Activated T-helper 1 cell treated with anti-CD3 and anti-CD28 coated beads, Interleukin-12 subunit alpha, Interleukin-12 subunit beta, Interleukin-2, Interleukin-4 antibody, amounts not matched to agents 30 ng/mL and 10 ng/mL and 1 ng/mL, durations not matched to agents 14 hours and 24 hours and 36 hours (primary cell): ENCODE measurements at places on chromosomes 13 and 19.

DNA sequence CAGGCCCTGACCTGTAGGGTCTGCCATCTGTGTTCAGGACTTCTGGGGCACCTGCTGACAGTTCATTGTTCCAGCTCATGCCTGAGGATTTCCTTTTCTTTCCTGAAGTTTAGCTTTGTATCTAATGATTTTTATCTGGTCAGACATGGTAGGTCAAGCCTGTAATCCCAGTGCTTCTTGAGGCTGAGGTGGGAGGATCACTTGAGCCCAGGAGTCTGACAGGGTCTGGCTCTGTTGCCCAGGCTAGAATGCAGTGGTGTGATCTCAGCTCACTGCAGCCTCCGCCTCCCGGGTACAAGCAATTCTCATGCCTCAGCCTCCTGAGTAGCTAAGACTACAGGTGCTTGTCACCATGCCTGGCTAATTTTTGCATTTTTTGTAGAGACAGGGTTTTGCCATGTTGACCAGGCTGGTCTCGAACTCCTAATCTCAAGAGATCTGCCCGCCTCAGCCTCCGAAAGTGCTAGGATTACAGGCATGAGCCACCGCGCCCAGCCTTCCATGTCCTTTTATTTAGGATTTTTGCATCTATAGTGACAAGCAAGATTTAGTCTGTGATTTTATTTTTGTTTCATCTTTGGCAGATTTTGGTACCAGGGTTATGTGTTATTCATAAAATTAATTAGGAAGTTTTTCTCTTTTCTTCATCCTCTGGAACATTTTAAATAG lies 33.2 kb downstream of the CHST8 start:
- DNase-seq, result no peak

DNA sequence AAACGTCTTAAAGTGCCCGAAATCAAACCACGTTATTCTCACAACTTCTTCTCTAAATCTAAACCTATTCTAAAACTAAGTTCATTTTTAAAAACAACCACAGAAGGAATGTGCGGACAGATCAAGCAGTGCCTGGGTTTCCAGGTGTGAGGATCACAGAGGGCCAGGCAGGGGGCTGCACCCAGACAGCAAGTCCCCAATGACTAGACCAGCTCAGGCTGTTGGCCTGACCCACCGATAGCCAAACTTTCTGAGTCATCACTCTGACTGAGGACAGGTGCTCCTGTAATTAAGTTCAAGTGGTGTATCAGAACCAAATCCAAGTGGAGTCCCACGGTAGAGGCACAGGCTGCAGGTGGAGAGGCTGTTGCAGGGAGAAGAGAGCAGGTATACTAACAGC lies 37.6 kb upstream of the EPHX3 start:
- DNase-seq, result no peak

DNA sequence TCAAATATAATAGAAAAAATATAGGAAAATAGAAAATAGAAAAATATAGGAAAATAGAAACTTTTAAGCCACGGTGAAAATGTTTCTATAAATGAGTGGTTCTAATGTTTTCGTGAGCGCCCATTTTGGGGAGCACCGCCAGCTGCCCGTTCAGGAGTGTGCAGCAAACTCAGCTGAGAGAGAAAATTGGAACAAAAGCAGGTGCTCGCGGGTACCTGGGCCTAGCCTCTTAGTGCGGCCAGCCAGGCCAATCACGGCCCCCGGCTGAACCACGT lies 204 bp upstream of the PDX1 start:
- no peak for DNase-seq

DNA sequence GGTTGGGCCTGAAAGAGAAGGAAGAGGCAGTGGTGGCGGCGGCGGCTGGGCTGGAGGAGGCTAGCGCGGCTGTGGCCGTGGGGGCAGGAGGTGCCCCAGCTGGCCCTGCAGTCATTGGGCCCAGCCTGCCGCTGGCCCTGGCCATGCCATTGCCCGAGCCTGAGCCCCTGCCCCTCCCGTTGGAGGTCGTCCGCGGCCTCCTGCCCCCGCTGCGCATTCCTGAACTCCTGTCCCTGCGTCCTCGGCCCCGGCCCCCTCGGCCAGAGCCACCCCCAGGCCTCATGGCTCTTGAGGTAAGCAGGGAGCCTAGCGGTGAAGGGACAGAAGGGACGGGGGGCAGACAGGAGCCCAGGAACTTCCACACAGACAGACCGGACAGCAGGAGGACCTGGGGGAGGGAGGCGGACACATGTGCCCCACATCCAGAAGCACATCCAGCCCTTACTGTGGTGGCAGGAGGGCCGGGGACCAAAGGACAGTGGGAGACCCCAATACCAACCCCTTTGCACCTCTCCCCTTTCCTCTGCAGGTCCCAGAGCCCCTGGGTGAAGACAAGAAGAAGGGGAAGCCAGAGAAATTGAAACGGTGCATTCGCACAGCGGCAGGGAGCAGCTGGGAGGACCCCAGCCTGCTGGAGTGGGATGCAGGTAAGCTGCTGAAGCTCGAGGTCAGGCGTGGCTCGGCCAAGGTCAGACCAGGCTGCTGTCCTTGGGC lies 5.0 kb downstream of the RBM42 start:
- DNase-seq, result no peak

DNA sequence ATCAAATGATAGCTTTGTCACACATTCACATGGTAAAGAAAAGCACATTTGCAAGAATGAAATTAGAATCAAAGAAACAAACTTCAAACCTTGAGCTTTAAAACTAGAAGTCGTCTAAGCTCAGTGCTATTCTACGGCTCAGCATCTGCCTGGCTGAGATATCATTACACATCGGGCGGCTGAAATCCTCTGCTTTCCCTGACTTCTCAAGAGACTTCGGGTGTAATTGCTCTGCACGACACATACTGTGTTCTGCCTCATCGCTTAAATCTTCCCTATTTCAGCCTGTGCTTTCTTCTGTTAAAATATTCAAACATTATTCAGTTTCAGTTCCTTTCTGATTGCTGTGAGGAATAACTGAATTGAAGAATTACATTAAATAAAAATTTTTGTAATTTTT lies 265.3 kb downstream of the NALCN start:
- no peak for DNase-seq

GRCh38 chr13:111950697-111951096 lies 116.3 kb upstream of the SOX1 start:
- DNase-seq, result no peak

DNA sequence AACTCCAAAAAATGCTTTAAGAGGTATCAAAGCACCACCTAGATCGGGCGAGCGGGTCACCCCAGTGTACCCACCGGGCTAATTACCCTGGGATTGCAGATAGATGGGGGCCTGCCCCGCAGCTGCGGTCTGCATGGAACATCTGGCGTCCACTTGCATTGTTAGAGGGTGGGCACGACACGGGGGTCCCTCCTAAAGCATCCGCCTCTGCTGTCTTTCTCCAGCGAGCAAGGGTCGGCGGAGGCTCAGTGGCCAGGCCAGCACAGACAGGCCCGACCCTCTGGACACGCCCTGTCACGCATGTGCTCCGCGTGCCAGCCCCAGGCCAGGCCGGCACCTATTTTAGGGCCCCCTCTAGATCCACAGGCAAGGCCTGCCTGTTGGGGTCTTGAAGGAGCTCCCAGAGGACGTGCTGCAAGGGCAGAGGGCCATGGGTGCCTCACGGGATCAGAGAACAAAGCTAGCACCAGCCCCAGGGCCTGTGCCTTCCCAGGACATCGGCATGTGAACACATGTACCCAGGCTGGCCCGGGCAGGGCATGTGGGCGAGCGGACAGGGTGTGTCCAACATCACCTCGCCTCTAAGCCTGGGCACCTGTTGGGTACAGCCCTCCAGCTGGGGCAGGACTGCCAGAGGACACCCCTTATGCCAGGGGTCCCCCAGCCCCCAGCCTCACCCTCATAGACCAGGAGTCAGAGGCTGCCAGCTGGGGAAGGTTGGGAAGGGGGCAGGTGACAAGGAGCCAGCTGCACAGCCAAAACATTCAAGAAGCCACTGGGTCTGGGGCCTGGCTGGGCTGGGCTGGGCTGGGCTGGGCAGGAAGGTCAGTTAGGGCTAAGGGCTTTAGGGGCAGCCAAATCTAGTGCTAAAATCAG lies 35.6 kb upstream of the NANOS3 start:
- DNase-seq, result no peak

DNA sequence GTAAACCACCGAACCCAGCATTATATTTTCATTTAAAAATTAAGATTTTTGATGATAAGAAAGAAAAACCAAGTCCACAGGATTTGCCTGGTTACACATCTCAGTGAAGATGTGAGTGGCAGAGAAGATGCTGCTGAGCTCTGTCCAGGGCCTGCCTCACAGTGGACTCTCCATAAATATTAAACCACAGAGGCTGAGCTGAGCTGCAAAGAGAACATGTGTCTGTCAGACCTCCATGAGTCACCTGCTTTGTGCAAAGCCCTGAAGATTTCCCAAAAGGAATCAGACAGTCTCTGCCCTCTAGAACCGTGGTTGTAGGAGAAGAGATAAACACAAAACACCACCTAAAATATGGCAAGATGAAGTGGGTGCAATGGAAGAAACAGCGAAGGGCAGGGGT lies 127.2 kb upstream of the TSC22D1 start:
- no peak for DNase-seq

DNA sequence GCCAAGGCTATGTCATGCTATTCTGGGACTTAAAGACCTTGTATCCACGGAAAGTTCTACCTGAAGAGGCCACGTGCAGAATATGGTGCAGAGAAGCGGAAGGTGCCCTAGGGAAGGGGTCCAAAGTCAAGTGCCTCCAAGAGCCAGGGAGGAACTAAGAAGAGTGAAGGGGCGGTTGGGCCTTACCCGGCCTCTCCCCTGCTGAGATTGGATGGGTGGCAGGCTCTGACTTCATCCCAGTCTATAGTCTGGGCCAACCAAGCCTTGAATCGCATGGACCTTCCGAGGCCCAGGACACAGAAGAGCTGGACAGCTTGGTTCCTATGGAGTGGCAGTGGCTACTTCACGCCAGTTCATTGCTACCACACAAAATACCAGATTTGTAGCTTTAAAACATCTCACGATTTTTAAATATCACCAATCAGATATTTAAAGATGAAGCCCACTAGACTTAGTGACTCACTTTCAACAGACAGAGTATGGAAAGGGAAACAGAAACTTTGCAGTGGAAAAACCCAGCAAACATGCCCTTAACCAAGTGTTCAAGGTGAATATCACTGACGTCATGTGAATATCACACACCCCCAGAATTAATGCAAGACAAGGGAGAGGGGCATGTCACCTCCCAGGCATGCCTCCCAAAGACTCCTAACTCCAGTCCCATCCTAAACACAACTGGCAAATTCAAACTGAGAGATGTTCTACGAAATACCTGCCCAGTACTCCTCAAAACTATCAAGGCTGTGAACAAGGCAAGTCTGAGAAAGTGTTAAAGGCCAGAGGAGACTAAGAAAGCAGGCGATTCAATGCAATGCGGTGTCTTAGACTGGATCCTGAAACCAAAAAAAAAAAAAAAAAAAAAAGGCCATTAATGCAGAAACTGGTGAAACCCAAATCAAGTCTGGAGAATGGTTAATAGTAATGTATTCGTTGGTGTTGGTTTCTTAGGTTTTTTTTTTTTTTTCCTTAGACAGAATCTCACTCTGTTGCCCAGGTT lies 10.2 kb downstream of the C19orf12 start:
- no peak for DNase-seq

DNA sequence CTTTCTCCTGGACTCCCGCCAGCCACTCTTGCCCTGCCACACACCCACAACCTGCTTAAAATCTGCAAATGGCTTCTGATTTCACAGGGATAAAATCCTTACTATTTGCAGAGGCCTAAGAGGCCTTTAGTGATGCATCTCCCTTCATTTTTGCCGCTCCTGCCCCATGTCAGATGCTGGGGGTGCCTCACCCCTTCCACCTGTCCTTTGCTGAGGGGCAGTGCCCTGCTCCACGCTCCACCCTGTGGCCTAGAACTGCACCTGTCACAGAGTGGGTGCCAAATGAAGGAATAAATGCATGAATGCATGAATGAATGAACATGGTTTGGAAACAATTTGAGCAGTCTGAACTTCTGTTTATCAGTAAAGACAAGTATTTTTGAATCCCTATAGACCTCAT lies 34.1 kb upstream of the UQCRFS1 start:
- DNase-seq, result no peak

DNA sequence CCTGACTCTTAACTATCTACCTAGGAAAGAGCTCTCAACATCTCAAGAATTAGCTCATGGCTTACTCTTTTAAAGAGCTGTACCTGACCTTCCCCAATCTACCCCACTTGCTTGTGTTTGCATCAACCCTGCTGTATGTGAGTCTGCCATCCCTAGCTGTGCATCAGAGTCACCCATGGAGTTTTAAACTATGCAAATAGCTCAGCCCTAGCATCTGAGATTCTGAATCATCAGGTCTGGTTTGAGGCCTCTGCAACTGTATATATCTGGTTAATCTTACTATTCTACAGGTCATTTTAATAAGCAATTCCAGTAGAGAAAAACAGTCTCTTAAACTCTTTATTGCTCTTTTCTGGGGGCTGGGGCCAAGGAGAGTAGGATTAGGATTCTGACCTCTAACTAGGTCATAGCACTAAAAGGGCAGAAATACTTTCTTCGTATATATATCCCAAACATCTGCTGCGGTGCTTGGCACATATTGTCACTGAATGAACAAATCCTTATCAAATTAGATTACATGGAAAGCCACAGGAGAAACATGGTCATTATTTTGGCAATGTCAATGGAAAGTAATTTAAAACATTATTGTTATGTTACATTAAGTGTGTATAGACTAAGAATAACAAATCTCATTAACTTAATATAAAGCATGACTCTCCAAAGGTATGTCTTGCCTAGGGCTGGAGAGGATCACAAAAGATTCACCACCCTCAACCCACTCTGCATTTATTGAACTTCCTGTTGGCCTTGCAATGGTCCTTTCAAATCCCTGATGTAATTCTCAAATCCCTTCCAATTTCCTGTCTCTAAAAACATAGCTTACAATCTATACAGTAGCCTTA lies 232.2 kb downstream of the DACH1 start:
- DNase-seq, result no peak

GRCh38 chr19:39444598-39445195 lies 685 bp upstream of the SUPT5H start:
- DNase-seq, result no peak

- no peak for DNase-seq
These were observed 889 bp downstream of the GTF2F2 start for GRCh38 chr13:45120967-45121831.

GRCh38 chr13:47139519-47139918 lies 242.7 kb upstream of the HTR2A start:
- DNase-seq, result no peak

DNA sequence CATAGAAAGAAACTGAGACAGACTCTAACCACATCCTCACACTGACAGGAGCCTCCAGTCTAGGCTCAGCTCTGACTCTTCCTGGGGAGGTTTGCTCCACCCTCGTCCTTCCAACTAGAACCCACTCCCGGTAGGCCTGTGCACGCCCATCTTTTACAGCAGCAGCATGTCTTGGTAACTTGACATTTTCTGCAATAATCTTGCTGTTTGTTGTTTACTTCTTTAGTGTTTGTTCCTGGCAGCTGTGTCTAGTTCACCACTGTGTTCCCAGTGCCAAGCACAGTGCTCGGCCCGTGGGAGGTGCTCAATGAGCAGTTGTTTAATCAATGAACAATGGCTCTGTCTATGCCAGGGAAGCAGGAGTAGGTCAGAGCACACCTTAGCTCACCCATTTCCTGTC lies 23.1 kb upstream of the ZNF729 start:
- no peak for DNase-seq
